Trophoblast cell (in vitro differentiated cells and primary cell): ENCODE measurements at places on chromosomes 13 and 19.
A peak's percentile ranks its signal among the peaks of the same experiment; 100 is the strongest.

DNA sequence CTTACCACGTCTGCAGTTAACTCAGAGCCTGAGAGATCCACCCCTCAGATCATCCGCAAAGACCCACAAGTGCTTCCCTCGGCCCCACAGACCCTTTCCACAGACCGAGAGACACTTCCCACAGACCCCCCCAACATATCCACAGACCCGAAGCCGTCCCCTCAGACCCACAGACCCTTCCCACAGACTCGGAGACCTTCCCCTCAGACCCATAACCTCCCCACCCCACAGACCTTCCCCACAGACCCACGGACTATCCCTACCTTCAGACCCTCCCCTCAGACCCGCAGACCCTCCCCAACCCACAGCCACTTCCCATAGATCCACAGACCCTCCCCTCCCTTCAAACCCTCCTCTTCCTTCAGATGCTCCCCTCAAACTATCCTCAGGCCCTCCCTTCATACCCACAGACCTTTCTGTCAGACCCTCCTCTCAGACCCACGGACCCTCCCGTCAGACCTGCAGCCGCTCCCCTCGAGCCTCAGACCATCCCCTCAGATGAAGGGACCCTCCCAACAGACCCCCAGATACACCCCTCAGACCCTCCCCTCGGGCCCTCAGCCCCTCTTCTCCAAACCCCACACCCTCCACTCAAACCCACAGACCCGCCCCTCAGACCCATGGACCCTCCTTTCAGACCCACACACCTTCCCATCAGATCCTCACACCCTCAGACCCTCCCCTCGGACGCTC, 20.1 kb upstream of the TFDP1 start:
- H3K27ac ChIP-seq: no peak overlapping the region
- H3K4me1 ChIP-seq: no peaks in the 10 kb centered on the region
- H3K36me3 ChIP-seq: no peaks in the 10 kb centered on the region
- H3K4me3 ChIP-seq: no peak overlapping the region
- no peaks in the 10 kb centered on the region for H3K27me3 ChIP-seq
- no peak for DNase-seq

GRCh38 chr19:10309423-10309822, at the start of gene ZGLP1:
Gene ZGLP1 (minus strand): TSS chr19:10309815.
- H3K4me3 ChIP-seq: no peak within 1 kb of the TSS
- H3K27me3 ChIP-seq: no peaks in the 10 kb centered on the region
- peaks cover 18% of the 10 kb centered on the region for H3K36me3 ChIP-seq
- no peaks in the 10 kb centered on the region for H3K4me1 ChIP-seq
- DNase-seq: no peak

GRCh38 chr13:78298657-78299056, 304.7 kb downstream of the POU4F1 start:
- H3K27ac ChIP-seq: no peak overlapping the region
- H3K27me3 ChIP-seq: no peaks in the 10 kb centered on the region
- no peak for DNase-seq

- no peaks in the 10 kb centered on the region for H3K36me3 ChIP-seq
- no peaks in the 10 kb centered on the region for H3K4me1 ChIP-seq
Measured at GRCh38 chr13:67048821-67049150, 181.3 kb downstream of the PCDH9 start.

- H3K27ac ChIP-seq: no peak overlapping the region
- no peak overlapping the region for H3K4me3 ChIP-seq
- H3K27me3 ChIP-seq: no peaks in the 10 kb centered on the region
- DNase-seq: no peak
Measured at GRCh38 chr13:107838588-107839161, 376.7 kb downstream of the LIG4 start.

- H3K36me3 ChIP-seq: peaks cover 6% of the 10 kb centered on the region
- no peaks in the 10 kb centered on the region for H3K27me3 ChIP-seq
- H3K27ac ChIP-seq: no peak overlapping the region
- DNase-seq: no peak
- peaks cover 4% of the 10 kb centered on the region for H3K4me1 ChIP-seq
Measured at GRCh38 chr13:43077906-43078305, 54.5 kb downstream of the DNAJC15 start.

DNA sequence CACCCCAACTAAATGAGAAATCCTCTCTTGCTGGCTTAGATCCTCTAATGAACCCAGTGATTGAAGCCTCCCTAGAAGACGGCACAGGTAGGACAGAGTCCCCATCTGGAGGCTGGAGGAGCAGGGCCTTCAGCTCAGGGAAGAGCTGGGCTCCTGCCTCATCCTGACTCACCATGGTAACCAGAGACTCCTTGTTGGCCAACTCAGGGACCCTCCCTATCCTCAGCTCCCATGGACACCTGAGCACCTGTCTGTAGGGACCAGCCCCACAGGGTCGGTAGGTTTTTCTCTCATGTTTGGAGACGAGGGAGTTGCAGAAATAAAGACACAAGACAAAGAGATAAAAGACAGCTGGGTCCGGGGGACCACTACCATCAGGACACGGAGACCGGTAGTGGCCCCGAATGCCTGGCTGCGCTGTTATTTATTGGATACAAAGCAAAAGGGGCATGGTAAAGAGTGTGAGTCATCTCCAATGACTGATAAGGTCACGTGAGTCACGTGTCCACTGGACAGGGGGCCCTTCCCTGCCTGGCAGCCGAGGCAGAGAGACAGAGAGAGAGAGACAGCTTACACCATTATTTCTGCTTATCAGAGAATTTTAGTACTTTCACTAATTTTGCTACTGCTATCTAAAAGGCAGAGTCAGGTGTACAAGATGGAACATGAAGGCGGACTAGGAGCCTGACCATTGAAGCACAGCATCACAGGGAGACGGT, 26.6 kb downstream of the SIGLEC7 start:
- no peaks in the 10 kb centered on the region for H3K27me3 ChIP-seq
- H3K36me3 ChIP-seq: no peaks in the 10 kb centered on the region
- no peaks in the 10 kb centered on the region for H3K4me1 ChIP-seq

DNA sequence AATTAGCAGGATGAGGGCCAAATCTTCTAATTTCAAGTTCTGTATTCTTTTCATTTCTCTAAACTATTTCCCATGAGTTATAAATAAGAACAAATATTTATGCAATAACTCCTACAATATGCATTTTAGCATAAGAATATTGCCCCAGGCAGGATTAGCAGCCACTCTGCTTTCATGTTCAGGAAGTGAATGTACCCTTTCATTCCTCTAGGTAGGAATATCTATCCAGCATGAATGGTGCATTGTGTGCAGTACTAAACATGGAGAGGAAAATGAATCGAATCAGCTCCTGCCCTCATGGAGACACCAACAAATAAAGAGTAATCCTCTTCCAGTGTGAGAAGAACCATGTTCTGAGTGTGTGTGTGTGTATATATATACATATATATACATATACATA, 41.0 kb downstream of the LHFPL6 start:
- no peaks in the 10 kb centered on the region for H3K4me1 ChIP-seq

DNA sequence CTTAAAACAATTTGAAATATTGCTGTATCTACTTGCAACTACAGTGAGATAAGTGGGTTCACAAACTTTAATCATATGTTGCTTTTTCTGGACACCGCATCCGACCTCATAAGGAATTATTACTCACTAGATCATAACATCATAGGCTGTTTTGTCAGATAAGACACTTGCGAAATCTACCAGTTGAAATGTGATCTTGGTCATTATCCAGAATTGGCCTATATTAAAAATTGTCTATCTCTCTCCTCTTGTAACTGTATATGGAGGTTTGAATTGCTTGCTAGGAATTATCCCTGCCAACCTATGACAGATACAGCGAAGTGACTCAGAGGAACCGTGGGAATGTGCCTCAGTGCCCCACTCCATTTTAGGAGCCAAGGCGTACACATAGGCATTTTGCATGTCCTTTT, 117.0 kb upstream of the POSTN start:
- no peak for DNase-seq
- no peaks in the 10 kb centered on the region for H3K27me3 ChIP-seq

- H3K4me1 ChIP-seq: no peaks in the 10 kb centered on the region
- no peaks in the 10 kb centered on the region for H3K27me3 ChIP-seq
- H3K36me3 ChIP-seq: no peaks in the 10 kb centered on the region
- no peak for DNase-seq
- H3K4me3 ChIP-seq: no peak overlapping the region
Measured at GRCh38 chr19:29487432-29487831, 38.4 kb upstream of the VSTM2B start.

DNA sequence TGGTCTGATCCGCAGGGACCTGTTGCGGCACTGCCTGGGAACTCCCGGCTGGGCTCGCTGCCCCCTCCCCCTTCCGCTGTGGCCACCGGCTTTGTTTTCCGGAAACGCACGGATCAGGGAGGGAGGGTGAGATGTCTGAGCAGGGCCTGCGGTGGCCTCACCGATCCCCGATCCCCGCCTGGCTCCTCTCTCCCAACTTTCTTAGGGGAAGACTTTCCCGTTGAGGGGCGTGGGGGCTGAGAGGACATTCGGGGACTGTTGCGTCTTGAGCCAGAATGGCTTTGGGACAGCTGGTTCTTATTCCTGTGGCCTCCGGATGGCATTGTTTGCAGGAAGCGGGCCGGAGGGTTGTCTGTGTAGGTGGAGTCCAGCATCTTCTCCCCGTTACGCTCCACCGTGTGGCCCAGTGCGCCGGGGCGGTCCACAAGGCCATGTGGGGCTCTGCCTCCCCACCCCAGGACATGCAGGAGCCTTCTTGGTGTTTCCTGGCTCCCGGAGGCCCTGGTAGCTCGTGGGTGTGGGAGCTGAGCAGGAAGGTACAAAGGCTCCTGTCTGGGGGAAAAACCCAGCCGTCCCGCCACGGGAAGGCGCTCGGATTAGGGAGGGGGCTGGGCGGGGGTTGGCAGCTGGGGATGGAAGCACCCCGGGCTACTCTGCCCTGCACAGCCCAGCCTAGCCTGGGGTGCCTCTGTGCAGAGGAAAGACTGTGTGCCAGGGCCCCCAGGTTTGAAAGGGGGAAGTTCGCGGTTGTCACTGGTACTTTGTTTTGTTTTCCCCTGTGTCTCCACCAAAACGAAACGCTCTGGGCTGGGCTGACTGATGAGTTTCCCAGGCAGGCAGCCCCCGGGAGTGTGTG, 1.3 kb downstream of the CSNK1G2 start:
- H3K27ac ChIP-seq: peak overlapping the region; percentile 89
- H3K27me3 ChIP-seq: no peaks in the 10 kb centered on the region
- DNase-seq: peak; percentile 59
- peak overlapping the region; percentile 84 for H3K4me3 ChIP-seq
- peaks cover 12% of the 10 kb centered on the region for H3K4me1 ChIP-seq
- H3K36me3 ChIP-seq: peaks cover 4% of the 10 kb centered on the region

- no peak overlapping the region for H3K4me3 ChIP-seq
- no peak for DNase-seq
- H3K4me1 ChIP-seq: no peaks in the 10 kb centered on the region
Measured at GRCh38 chr13:42807866-42808265, 26.5 kb downstream of the FAM216B start.

GRCh38 chr19:6263306-6263705, 16.5 kb downstream of the MLLT1 start:
- no peaks in the 10 kb centered on the region for H3K27me3 ChIP-seq
- no peak for DNase-seq

GRCh38 chr13:40632915-40633314, 33.5 kb downstream of the FOXO1 start:
- H3K4me1 ChIP-seq: peaks cover 11% of the 10 kb centered on the region
- H3K27ac ChIP-seq: no peak overlapping the region
- no peaks in the 10 kb centered on the region for H3K36me3 ChIP-seq
- H3K4me3 ChIP-seq: no peak overlapping the region
- DNase-seq: no peak

GRCh38 chr19:8451885-8452284, 7.1 kb downstream of the HNRNPM start:
- H3K27me3 ChIP-seq: no peaks in the 10 kb centered on the region
- peaks cover 32% of the 10 kb centered on the region for H3K36me3 ChIP-seq
- H3K27ac ChIP-seq: no peak overlapping the region
- H3K4me3 ChIP-seq: no peak overlapping the region
- DNase-seq: no peak

DNA sequence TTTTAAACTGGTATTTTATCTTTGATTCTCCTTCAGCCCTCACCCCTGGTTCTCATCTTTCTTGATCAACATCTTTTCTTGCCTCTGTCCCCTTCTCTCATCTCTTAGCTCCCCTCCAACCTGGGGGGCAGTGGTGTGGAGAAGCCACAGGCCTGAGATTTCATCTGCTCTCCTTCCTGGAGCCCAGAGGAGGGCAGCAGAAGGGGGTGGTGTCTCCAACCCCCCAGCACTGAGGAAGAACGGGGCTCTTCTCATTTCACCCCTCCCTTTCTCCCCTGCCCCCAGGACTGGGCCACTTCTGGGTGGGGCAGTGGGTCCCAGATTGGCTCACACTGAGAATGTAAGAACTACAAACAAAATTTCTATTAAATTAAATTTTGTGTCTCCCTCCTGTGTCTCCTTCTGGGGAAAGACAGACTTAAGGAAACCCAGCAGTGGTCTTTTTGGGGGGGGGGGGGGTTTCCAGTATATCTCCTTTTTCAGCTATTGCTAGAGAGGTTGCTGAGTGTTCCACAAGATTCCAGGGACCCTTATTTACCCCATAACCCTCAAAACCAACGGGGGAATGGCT, 1.5 kb upstream of the RAD23A start:
- H3K36me3 ChIP-seq: peaks cover 62% of the 10 kb centered on the region
- H3K4me3 ChIP-seq: no peak overlapping the region
- H3K4me1 ChIP-seq: peaks cover 11% of the 10 kb centered on the region
- DNase-seq: no peak
- no peaks in the 10 kb centered on the region for H3K27me3 ChIP-seq

DNA sequence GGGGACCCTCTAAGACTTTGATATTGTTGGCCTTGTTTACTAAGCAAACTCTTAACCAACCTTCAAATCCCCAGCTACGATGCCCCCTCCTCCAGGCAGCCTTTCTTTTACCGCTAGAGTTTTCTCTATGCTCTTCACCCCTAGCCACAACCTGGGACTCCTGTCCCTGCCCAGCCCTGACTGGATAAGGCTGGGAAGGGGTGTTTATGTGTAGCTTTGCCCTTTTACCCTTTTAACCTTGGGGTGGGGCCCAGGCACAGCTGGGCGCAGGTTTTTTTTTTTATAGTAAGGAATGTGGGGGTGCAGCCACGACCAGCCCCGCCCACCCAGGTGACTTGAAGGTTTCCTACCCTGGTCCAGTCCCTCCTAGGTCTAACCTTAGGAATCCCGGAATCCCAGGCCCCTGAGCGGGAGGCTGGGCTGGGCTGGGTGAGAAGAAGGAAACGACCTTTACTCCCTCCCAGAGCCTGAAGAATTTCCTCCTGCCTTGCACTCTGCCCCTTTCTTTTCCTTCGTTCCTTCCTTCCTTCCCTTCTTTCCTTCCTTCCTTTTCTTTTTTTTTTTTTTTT, 12.2 kb downstream of the TJP3 start:
- peak; percentile 24 for DNase-seq
- H3K4me3 ChIP-seq: no peak overlapping the region
- H3K27ac ChIP-seq: no peak overlapping the region
- peaks cover 20% of the 10 kb centered on the region for H3K4me1 ChIP-seq
- H3K36me3 ChIP-seq: no peaks in the 10 kb centered on the region
